ENCODE measurements at places on chromosomes 13 and 19.

DNA sequence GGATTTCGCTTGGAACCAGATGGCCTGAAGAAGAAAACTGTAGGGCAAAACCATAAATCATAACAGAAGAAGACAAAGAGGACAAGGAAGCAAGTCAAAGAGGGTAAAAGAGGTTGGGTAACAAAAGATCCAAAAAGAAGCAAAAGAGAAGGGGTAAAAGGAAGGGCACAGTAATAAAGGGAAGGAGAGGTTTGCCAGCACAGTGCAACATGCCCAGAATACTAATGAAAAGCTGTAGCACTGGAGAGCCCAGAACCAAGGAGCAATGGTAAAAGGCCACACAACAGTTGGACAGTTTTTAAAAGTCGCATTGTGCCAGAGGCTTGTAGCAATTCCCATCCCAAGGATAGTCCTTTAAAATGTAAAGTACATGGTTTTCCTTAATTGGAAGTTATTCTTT is 506.6 kb downstream of the PCDH9 start:
- no peak for DNase-seq

GRCh38 chr19:37779127-37780005 is at the start of gene ZNF573:
TSS of gene ZNF573 (minus strand) at chr19:37779586. CDS start at chr19:37773729, 5,857 bp downstream.
- DNase-seq: peak; percentile 57

GRCh38 chr13:100439247-100439970 is 149.2 kb downstream of the GGACT start:
- DNase-seq: no peak

- no peak for DNase-seq
Observed at GRCh38 chr13:35764326-35765015, 288.0 kb upstream of the MAB21L1 start.

GRCh38 chr13:94324767-94325540 is 154.5 kb downstream of the DCT start:
- no peak for DNase-seq

DNA sequence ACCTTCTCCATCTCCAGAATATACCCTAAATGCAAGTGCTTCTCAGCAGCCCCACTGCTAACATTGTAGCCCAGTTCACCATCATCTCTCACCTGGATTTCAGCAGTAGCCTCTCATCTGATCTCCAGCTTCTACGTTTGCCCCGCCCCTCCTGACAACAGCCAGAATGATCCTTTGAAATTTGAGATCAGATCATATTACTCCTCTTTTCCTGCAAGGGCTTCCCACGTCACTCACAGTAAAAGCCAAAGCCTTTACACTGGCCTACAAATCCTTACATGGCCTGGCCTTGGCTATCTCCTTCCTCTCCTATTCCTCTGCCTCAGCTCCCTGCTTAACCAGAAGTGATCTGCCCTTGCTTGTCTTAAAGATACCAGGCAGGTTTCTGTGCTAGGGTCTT is 94.3 kb upstream of the NBEA start:
- no peak for DNase-seq

DNA sequence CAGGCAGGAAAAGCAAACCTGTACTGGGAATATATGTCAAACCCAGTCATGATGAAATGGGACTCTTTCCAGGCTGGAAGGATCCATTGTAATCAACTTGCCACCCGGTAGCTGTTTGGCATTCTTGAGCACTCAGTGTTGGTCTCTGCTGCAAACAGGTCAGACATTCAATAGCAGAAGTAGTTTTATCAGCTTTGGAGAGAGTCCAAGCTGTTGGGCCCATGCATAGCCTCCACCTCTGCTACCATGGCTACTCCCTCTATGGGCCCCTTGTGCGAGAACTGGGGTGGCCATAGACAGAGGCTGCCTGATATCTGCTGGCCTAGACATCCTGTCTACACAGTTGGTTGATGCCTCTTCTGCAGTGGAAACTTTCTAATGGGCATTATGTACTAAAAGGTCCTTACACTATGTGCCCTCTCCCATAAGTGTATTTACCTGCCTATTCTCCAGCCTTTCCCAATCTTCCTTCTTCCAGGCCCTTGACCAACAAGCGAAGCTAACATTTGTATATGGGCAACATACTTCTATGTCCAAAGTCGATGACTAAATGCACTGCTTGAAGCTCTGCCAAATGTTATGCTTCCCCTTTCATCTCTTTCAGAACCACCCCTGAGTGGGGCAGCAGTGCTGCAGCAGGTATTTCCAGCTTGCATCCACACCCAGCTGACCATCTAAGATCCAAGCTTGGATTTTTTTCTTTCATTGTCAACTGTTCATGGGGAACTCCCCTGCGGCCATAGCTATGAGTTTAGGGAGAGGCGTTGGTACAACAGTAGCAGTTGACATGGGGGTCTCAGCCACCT is 5.3 kb upstream of the RNF6 start:
- DNase-seq: no peak

- no peak for DNase-seq
Observed at GRCh38 chr19:51250786-51251467, at the start of gene SIGLECL1. TSS of gene SIGLECL1 (plus strand) at chr19:51251080. CDS start at chr19:51264073, 12,993 bp downstream.

GRCh38 chr13:83214452-83214851 is 667.8 kb downstream of the SLITRK1 start:
- DNase-seq: no peak

GRCh38 chr13:38803531-38803930 is 116.7 kb downstream of the FREM2 start:
- no peak for DNase-seq

GRCh38 chr13:26423629-26424028 is 133.9 kb upstream of the WASF3 start:
- no peak for DNase-seq

- DNase-seq: no peak
Observed at GRCh38 chr13:98875146-98875729, 102.6 kb downstream of the DOCK9 start.

- DNase-seq: no peak
Observed at GRCh38 chr13:42181381-42181953, 90.5 kb upstream of the AKAP11 start.

DNA sequence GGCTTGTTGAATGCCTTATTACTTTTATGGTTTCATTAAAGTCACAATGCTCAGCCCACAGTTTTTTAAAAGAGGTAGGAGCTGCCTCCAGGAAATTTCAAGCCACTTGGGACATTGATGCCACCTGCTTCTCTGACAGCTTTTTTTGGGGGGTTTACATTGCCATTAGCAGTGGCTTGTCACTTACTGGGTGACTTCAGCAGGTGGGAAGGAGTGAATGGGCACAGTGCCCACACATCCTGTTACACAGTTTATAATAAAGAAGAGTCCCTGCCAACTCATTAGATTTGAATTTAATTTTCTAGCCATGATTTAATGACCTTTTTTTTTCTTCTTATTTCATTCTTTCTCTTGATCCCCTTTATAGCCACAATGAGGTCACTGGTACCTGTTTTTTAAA is 61.0 kb downstream of the NHLRC3 start:
- DNase-seq: no peak

- no peak for DNase-seq
Observed at GRCh38 chr19:7779631-7780486, 16.8 kb downstream of the CLEC4M start.

GRCh38 chr13:35983206-35983605 is 148.0 kb downstream of the DCLK1 start:
- no peak for DNase-seq

DNA sequence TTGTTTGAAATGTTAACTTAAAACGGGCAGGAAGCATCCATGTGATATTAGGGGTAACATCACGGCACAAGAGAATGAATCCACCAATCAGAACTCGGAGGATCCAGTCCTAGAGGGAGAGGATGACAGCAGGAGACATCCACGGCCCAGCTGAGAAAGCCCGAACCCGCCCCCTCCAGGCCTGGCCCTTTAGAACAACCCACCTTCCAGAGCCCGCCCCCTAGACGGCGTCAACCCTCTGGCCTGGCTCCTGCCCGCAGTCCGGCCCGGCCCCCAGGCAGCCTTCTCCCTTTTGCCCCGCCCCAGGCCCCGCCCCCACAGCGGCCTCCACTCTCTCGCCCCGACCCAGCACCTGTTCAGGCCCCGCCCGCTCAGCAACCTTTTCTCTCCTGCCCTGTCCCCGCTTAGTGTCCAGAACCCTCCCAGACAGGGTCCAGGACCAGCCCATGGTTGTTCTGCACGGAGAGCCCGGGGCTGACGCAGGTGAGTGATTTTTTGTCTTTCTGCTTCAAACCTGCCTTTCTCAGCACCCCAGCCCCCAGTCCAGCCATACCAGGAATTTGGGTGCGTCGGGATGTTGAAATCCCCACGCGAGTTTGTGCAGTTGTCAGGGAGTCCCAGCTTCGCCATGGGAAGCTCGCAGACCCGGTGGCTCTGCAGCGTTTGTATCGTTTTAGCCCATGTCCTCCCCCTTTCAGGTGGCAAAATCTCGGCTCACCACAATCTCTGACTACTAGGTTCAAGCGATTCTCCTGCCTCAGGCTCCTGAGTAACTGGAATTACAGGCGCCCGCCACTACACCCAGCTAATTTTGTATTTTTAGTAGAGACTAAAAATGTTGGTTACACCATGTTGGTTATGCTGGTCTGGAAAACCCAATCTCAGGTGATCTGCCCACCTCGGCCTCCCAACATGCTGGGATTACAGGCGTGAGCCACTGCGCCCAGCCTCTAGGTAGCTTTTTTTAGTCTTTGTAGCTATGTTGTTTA is 16.1 kb downstream of the ZNF816 start:
- no peak for DNase-seq

- DNase-seq: no peak
Observed at GRCh38 chr19:35310331-35310730, 18.4 kb downstream of the MAG start.

DNA sequence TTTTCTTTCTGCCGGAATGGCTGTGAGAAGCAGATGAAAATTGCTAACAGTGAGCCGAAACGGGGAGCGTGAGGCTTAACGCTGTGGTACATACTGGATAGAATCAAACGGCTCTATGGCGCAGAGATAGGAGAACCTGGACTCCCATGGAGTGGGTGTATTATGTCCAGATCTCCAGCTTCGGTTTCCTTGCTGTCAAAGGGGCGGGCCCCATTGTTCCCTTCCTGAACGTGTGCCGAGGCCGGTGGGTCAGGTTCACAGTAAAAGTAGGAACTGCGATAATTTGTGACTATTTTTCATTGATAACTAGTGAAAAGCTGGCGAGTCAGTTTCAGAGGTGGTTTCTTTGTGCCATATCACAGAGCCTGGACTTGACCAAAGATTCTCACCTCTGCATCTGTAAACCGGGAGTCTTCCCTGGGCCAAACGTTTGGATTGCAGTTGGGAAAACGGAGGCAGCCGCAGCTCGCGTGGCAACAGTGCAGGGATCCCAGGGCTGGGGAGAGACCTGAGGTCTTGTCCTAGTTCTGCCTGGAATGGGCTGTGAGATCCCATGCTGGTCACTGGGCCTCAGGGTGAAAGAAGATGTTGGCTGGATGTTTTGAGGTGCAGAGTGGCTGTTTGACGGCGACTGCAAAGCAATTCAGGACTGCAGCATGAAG is 752 bp downstream of the RPL18A start:
- DNase-seq: no peak

GRCh38 chr19:19546751-19547162 is 8.7 kb downstream of the CILP2 start:
- DNase-seq: no peak

GRCh38 chr19:29908963-29909944 is 32.8 kb upstream of the URI1 start:
- no peak for DNase-seq

GRCh38 chr13:106393776-106394175 is 141.7 kb downstream of the EFNB2 start:
- no peak for DNase-seq

DNA sequence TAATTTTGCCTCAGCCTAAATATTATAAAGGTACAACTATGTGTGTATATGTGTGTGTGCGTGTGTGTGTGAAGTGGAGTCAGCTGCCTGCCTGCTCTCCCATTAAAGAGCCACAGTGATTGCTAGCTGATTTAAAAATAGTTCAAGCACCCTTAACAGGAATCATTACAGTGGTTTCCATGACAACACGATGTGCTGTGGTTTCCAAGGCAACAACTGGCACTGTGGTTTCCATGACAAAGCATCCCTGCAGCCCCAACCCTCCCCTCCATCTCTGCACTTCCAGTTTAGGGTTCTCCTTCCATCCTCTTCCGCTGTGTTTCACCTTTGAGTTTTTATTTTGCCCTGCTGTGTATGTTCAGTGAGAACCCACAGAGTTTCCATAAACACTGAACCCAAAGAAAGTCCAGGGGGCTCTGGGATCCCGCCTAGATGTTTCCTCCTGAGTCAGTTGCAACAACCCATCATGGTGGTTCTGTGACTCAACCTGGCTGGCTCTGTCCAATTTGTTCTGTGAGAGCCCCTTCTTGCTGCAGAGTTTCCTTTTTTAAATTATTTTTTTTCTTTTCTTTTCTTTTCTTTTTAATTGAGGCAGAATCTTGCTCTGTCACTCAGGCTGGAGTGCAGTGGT is 7.1 kb upstream of the PNMA8A start:
- no peak for DNase-seq

DNA sequence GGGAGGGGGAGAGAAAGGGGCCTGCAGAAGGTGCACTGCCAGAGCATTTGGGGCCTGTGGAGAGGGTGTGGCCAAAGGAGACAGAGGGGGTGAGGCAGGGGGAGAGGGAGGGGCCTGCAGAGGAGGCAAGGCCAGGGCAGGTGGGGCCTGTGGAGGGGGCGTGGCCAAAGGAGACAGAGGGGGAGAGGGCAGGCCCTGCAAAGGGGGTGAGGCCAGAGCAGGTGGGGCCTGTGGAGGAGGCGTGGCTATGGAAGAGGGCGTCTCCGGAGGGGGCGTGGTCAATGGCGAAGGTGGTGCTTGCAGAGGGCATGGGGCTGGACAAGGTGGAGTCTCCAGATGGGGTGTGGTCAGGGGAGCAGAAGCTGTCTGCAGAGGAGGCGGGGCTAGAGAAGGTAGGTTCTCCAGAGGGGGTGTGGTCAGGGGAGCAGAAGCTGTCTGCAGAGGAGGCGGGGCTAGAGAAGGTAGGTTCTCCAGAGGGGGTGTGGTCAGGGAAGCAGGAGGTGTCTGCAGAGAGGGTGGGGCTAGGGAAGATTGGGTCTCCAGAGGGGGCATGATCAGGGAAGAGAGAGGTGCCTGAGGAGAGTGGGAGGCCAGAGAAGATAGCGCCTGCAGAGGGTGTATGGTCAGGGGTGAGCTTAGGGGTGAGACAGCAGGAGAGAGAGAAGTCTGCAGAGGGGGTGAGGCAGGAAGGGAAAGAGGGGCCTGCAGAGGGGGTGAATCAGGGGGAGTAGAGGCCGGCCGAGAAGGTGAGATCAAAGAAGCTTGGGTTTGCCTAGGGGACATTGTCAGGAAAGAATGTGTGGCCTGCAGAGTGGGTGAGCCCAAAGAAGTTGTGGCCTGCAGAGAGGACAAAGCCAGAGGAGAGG is 3.4 kb downstream of the PRR36 start:
- no peak for DNase-seq

DNA sequence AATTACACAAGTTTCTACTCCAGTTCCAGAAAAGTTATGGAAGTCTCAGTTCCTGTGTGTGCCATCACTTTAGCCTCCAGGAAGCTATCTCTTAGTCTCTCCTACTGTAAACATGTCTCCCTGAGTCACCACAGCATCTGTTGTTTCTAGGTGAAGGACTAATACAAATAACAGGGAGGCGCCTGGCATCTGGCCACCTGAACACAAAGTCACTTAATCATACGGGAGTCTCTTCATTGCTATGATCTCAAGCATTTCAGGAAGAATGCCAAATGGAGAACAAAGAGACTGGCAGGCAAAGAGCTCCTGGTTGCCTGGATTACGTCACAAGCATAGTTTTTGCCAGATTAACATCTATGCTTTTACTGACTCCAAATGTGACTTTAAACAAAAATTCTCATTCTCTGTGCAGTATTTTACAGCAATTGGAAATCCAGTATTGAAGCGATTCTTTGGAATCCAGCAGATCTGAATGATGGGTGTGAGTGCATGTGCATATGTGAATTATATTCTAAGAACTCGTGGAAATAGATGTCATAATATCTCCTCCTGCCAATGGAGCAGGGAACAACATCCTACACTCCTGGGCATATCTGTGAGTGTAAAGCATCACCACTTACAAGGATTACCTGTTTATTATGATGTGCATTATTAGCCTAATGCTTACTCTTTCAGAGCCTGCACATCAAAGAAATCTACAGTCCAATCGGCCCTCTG is 572.8 kb downstream of the PCDH9 start:
- DNase-seq: no peak

Measured in stimulated activated CD8-positive, alpha-beta memory T cell treated with anti-CD3 and anti-CD28 coated beads, Interleukin-15, amount 100 ng/mL, for 24 hours (primary cell).